ENCODE measurements at places on chromosomes 2 and 18.

DNA sequence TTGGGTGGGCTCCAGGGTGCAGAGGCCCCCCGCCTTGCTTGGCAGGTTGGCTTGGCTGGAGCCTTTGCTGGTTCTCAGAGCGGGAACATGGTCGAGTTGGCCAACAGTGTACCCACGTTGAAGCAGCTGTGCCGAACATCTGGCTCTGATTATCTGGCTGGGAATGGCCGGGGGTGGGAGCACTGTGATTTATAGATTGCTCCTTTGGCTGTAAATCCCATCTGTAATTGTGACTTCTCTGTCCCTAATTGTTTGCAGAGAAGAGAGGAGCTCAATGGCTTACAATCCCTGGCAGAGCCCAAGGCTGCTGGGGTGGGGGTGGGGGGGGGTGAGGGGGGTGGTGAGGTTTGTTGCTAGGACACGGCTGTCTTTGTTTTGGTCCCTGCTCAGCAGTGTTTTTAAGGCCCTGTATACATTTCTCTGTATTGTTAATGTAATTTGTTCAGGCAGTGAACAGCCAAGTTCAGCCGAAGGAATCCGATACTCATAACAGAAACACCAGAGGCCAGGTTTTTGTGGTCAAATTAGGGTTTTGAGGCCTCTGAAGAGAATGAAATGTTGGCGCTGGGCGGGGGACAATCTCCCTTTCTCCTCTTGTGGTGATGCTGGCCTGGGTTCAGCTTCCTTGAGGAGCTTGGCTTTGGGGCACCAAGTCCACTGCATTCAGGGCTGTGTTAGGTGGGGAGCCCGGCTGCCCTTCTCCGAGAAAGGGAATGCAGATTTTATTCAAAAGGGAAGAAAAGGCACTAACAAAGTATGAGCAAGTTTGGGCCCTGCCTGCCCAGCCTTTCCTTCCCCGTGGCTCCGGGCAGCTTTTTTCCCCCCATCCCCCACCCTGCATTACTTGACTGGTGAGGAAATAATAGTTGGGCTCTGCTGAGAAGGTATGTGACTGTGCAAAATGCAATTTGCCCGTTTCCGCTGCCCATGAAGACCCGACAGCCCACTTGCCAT is 82.5 kb downstream of the TCF7L1 start:
- DNase-seq, result peak; percentile 92

GRCh38 chr2:230849633-230850357 is 14.9 kb upstream of the ITM2C start:
- no peak for DNase-seq

GRCh38 chr18:9017905-9018227 is 84.6 kb upstream of the NDUFV2 start:
- peak; percentile 70 for DNase-seq

DNA sequence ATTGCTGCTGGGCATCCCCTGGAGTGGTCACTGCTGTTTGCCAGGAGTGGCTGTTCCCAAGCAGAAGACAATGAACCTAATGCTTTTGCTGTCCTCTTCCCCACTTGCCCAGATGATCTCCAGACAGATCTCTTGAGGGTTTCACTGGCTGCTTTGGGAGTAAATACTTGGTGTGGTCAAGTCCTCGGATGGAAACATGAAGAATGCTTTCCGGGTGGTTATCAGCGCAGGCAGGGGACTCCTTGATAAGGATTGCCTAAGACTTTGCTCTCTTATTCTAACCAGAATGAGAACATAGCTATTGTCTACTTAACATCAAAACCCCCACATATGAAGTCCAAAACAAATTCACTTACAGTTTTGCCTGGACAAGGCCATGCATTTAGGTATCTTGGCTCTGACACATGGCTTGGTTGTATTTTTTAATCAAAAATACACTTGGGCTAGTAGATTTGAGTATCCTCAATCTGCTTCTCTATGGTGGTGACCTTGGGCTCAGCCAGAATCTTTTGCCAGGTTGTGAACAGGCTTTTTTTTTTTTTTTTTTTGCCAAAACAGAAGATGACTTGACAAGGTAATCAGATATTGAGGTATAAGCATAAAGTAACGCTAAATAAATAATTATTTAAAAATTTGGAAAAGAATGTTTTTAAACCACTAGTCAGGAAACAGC is 34.8 kb upstream of the MYO3B start:
- DNase-seq, result no peak

GRCh38 chr2:191500884-191501560 is 176.9 kb upstream of the NABP1 start:
- peak; percentile 39 for DNase-seq
